ENCODE measurements at places on chromosomes 2 and 18. TPM values are rescaled to one million over a fixed set of nuclear protein-coding genes. Genes with fewer than 3 reads are reported as not detected.

Gene ATOH8
- polyA plus RNA-seq = 11.3 TPM

Gene EMILIN1
- 31.1 TPM for polyA plus RNA-seq

Gene POTEC
- not detected for polyA plus RNA-seq

Gene LYPD1
- 3.7 TPM for polyA plus RNA-seq

Gene G6PC2
- polyA plus RNA-seq = not detected

Gene ADD2
- not detected for polyA plus RNA-seq

Gene PARD3B
- 3.7 TPM for polyA plus RNA-seq

Gene OTOF
- 0.06 TPM for polyA plus RNA-seq

Gene RNU2-63P
- polyA plus RNA-seq = not detected

Gene ATP8B1
- polyA plus RNA-seq = 25.2 TPM

Gene OXER1
- 0.46 TPM for polyA plus RNA-seq

Gene KIF1A
- 0.63 TPM for polyA plus RNA-seq

Gene UBXN4
- polyA plus RNA-seq = 25.6 TPM

Gene HOXD12
- polyA plus RNA-seq = not detected

Gene GALM
- polyA plus RNA-seq = 7.6 TPM

Gene ERMN
- 0.43 TPM for polyA plus RNA-seq

Gene GCG
- polyA plus RNA-seq = 0.83 TPM

Gene UGT1A8
- polyA plus RNA-seq = not detected

Gene CCL20
- 34.4 TPM for polyA plus RNA-seq

Gene MC4R
- not detected for polyA plus RNA-seq

Gene PLCD4
- polyA plus RNA-seq = 0.19 TPM

Gene ST6GAL2
- polyA plus RNA-seq = not detected

Gene LAMA1
- polyA plus RNA-seq = 1.2 TPM

Gene SGPP2
- 3.9 TPM for polyA plus RNA-seq

Gene SERPINB7
- polyA plus RNA-seq = 5.2 TPM

Gene TXNDC2
- not detected for polyA plus RNA-seq

Gene KIF5C
- polyA plus RNA-seq = 2.4 TPM

Gene ALMS1
- 3.9 TPM for polyA plus RNA-seq

Gene WDR75
- 12.1 TPM for polyA plus RNA-seq

Gene GPAT2
- polyA plus RNA-seq = 3.7 TPM

Gene IL1R1
- 109 TPM for polyA plus RNA-seq

Gene RAB6D
- not detected for polyA plus RNA-seq

Gene AQP12B
- polyA plus RNA-seq = not detected

Gene GPBAR1
- polyA plus RNA-seq = 2.6 TPM

Gene AKAIN1
- polyA plus RNA-seq = not detected

Gene CCDC68
- 11.9 TPM for polyA plus RNA-seq

Gene DCDC2C
- polyA plus RNA-seq = not detected

All from stomach (tissue), 19 donors.